ENCODE measurements at places on chromosomes 1 and 21.

- DNase-seq: no peak
Measured at GRCh38 chr1:193707271-193708021, 521.0 kb upstream of the B3GALT2 start.

DNA sequence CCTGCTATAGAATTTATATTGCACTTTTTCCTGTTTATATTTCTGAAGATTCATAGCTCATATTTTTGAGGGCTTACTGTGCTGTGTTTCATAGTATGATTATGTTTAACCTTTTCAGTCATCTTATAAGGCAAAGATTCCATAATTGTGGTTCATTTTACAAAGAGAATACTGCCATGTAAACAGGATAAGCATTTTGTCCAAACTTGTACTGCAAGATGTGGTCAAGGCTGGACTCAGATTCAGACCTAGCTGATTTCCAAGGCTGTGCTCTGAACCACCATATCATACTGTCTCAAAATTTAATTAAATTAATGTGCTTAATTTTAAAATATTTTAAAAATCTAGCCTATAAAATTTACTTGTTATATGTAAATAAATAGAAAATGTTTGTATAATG is 31.4 kb downstream of the STXBP3 start:
- no peak for DNase-seq

DNA sequence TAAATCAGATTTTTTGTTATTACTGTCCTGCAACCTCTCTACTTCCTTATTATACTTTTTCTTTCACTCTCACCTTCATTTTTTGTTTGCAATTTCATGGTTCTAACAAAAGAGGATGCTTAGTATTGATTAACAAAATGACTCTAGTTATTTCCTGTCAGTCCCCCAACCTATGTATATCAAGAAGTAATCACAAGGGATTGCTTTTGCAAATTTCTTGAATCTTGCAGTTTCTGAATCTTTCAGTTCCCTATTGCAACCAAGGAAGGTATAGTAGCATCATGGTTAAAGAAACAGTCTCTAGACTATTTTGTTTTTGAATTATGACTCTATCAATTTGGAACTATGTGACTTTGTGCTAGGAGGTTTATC is 446.9 kb downstream of the NEGR1 start:
- no peak for DNase-seq

GRCh38 chr1:117673405-117673804 is 67.6 kb downstream of the TENT5C start:
- no peak for DNase-seq

GRCh38 chr21:19123053-19123452 is 719.5 kb upstream of the TMPRSS15 start:
- DNase-seq: no peak

DNA sequence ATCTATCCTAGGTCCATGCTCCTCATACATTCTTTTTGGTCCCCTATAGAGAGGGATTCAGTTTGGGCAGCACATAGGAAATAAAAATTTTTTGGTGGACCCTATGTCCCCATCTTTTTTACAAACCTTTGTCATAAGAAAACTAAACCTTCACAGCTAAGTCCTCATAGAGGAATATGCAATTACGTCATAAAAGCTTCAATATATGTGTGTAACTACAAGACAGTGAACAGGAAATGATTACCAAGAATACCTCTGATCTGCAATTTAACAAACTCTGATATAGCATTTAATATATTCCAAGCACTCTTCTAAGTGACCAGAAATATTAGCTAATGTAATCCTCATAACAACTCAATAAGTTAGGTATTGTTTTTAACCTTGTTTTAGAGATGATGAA is 6.3 kb upstream of the DENND2C start:
- DNase-seq: no peak

DNA sequence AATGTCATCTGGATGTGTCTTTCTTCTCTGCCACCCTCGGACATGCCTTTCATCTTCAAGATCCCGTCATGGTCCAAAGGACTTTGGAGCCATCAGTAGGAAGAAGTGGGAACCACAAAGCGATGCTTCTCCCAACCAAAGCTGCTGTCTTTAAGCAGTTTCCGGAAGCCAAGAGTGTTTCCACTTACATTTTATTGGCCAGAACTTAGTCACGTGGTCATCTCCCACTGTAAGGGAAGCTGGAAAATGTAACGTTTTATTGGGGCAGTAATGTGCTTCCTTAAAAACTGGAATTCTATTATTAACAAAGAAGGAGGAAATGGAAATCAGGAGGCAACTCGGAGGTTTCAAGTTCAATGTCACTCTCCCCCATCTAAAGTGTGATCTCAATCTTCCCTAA is 170.8 kb downstream of the ATG4C start:
- no peak for DNase-seq

- no peak for DNase-seq
Measured at GRCh38 chr1:205515781-205516253, 11.3 kb downstream of the CDK18 start.

GRCh38 chr21:35408401-35408800 is 359.3 kb upstream of the RUNX1 start:
- no peak for DNase-seq

GRCh38 chr1:33402206-33402605 is 28.7 kb downstream of the PHC2 start:
- no peak for DNase-seq

- no peak for DNase-seq
Measured at GRCh38 chr1:51963592-51964308, 26.8 kb downstream of the RAB3B start.

GRCh38 chr1:54324251-54325140 is 81.7 kb downstream of the SSBP3 start:
- no peak for DNase-seq

DNA sequence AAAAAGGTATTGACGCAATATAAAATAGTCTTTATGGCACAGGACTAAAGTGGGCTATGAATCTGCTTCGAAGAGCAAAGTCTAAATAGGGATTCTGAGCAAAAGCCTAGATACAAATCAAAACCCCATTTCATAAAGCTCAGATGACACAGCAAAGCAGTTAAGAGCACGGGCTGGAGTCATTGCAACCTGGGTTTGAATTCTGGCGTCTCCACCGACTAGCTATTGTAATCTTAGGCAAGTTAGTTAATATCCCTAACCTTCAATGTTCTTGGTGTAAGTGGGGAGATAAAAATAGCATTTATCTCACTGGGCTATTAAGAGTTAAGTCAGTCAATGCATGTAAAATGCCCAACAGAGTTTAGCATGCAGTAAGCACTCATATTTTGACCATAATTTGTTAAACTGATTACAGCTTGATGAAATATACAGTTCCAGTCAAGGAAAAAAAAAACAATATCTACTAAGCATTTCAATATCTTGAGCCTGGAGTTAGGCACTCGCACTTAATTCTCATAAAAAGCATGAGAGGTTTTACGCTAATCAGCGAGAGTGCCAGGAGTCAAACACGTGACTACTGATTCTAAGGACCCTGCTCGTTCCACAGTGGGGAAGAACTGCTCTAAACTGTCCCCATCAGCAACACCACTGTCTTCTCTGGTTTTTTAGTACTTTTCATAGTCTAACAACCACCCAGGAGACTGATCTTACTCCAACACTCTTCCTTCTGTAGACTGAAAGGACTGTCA is 75.5 kb downstream of the JAK1 start:
- DNase-seq: no peak

Data from activated effector memory CD4-positive, alpha-beta T cell treated with Interleukin-2 at 50 U/mL for 16 hours (primary cell).